Activated CD8-positive, alpha-beta memory T cell treated with anti-CD3 and anti-CD28 coated beads for 1 hour (primary cell): ENCODE measurements at places on chromosomes 5 and 9.
A peak's percentile ranks its signal among the peaks of the same experiment; 100 is the strongest.

DNA sequence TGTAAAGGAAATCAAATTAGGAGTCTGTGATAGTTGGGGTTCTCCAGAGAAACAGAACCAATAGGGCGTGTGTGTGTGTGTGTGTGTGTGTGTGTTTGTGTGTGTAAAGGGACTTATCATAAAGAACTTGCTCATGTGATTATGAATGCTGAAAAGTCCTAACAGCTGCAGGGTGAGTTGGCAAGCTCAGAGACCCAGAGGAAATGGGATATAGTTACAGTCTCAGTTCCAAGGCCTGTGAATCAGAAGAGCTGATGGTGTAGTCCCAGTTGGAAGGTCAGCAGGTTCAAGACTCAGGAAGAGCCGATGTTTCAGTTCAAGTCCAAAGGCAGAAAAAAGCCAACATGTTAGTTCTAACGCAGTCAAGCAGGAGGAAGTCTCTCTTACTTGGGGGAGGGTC is 214.2 kb downstream of the ELAVL2 start:
- no peak for DNase-seq

DNA sequence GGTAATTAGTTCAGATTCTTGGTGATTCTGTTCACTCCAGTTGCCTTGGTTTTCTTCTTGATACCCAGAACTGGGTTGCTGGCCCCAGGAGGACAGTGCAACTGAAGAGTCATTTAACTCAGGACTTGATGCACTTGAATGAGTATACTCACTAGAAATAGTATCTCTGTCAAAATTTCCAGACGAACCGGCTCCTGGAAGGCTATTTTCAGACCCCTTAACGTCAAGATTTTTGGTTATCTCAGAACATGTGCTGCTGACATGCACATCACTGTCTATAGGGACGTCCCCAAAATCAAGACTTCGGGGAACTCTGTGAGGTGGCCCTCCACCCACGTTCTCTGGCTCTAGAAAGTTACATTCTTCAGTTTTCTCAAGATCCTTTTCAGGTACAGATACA is 56.7 kb upstream of the PCA3 start:
- no peak for DNase-seq

DNA sequence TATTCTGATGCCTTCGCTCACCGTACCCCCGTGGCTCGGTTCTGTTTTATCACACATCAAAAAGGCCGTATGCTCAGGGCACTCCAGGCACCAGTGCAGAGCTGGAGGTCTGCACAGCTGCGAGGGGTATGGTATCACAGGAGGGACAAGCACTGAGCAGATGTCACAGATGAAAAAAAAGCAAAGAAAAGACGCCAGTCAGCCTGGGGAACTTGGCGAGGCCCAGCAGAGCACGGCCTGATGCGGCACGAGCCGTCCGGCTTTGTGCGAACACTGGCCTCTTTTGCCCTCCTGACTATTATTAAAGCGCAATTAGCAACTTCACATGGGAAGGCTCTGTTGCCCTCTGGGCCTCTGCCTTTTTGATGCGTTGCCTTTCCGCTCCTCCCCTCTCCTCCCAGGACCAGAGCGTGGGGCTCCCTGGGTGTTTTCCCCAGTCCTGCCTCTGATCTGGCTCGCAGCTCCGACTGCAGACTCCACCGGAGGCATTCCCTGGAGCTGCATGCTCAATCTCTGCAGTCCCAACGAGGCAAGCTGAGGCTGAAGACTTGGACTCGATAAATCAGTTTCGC is 44.4 kb downstream of the AK8 start:
- no peak for DNase-seq

- no peak for DNase-seq
Measured at GRCh38 chr9:100819980-100820379, 208.5 kb upstream of the PLPPR1 start.

DNA sequence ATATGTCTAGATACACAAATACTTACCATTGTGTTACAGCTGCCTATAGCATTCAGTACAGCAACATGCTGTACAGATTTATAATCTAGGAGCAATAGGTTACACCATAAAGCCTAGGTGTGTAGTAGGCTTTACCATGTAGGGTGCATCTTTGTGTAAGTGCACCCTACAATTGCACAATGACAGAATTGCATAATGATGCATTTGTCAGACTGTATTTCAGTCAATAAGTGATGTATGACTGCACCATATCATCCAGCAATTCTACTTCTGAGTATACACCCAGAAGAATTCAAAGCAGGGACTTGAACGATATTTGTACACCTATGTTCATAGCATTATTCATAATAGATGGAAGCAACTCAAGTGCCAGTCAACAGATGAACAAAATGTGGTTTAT is 100.4 kb upstream of the SLC44A1 start:
- no peak for DNase-seq

GRCh38 chr5:151708126-151708525 is 21.4 kb upstream of the SPARC start:
- no peak for DNase-seq

- DNase-seq, result no peak
Measured at GRCh38 chr5:138339464-138339863, 1.4 kb downstream of the FAM53C start.

DNA sequence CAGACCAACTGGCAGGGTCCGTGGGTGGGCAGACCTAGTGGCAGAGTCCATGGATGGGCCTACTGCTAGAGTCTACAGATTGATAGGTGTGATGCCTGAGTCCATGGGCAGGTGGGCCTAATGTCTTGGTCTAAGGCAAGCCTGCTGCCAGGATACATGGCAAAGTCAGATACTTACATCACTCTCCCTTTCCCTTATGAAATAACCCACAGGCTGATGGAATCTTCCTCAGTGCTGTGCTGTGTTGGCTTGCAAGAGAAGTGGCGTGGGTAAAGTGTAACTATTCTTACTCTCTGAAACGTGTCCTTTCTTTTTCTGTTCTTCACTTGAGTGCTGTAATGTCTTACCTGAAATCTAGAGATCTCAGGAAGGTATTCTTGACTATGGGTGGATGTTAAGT is 67.3 kb upstream of the ADRB2 start:
- no peak for DNase-seq

DNA sequence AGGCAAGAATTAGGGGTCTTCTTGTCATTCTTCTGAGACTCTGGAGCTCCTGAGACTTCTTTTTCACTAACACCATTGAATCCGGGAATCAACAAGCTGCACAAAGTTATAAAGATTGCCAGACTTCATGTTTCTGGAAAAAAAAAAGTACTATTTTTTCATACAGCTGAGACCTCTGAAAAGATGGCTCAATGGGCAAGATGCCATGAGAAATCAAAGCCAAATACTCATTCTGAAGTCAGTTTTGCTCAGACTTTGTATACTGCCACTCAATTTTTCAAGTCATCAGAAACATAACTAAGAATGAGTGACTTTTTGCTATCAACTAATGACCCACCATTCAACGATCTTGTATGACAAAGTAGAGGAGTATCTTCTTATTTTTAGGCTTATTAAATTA is 512.0 kb downstream of the RAB3C start:
- no peak for DNase-seq

DNA sequence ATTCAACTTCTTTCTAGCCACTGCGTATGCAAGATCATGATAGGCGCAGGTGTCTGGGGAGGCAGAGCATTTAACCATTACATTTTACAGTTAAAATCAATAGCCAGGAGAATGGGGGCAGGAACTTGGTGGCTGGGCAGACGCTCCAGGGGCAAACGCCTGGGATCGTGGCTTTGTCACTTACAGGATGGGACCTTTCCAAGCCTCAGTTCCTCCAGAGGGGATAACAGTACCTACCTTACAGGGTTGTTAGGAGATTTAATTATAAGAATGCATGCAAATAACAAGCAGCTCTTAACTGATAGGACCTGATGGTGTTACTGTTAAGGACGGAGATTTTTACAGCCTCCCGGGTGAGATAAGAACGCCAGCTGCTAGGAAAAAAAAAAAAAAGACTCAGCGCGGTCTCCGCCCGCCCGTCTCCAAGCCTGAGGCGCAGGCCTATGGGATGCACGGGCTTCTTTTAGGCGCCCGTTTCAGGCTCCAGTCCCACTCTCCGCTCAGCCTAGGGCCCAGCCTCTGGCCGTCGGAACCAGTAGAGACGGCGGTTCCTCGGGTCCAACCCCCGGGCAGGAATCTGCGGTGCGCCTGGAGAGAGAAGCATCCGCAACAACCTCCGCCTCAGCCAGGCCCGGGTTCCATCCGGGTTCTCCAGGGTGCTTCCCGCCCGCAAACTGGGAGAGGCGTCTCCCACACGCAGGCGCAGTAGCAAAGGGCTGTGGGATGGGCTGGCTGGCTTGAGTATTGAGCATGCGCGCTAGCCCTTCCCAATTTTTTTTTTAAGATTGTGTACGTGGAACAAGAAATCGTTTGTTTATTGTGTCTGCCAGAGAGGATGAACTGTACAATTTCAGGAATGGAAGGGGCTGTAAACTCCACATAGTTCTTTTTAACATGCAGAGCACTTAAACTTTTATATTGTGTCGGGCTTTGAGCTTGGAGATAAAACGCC is at the start of gene FAM200C:
Gene FAM200C (minus strand): TSS at position 653 of the 952 bp plus-strand sequence. CDS start 4,564 bp downstream, outside the sequence.
- peak; percentile 38 for DNase-seq
